ENCODE measurements at places on chromosomes 11 and 22. TPM values are rescaled to one million over a fixed set of nuclear protein-coding genes. Genes with fewer than 3 reads are reported as not detected.

NCAM1 gene
- 87.3 TPM for polyA plus RNA-seq

SCUBE1 gene
- polyA plus RNA-seq: 8.7 TPM

SLC43A3 gene
- polyA plus RNA-seq: 27.2 TPM

DNA sequence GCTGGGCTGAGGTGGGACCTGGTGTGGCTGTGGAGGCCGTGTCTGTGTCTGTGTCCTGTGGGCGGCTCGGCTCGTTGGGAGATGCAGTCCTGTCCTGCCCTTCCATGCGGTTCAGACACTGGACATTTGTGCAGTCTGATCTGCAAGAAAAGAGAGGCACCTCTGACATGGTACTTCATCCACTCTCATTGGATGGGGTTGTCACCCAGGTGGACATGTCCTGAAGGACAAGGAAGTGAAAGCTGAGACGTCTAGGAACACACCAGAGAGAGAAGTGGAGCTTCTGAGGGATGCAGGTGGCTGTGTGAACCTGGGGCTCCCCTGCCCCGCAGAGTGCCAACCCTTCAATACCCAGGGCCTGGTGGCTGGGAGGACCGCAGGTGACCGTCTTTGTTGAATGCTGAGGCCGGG, 18.4 kb downstream of the TBX1 start:
- no peak for DNase-seq

GRCh38 chr22:50625131-50625567, 2.8 kb downstream of the ARSA start:
- DNase-seq: no peak

DNA sequence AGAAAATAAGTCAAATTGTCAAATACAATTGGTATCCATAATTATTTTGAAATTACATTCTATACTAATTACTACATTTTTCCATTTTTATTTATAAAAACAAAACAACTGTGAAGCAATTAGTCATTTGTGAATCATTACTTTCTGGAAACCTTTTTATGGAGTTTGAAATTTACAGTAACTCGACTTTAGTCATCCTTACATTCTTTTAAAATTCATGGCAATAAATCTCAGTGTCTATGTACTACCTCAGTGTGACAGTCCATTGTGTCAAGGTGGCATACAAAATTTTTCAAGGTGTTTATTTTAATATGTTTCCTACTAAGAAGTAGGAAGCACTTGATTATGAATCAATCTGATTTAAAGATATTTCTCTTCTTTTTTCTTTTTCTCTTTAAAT, 1949.4 kb upstream of the RAG2 start:
- DNase-seq: no peak

GRCh38 chr11:86863476-86863875, 63.1 kb downstream of the PRSS23 start:
- DNase-seq: no peak

DNA sequence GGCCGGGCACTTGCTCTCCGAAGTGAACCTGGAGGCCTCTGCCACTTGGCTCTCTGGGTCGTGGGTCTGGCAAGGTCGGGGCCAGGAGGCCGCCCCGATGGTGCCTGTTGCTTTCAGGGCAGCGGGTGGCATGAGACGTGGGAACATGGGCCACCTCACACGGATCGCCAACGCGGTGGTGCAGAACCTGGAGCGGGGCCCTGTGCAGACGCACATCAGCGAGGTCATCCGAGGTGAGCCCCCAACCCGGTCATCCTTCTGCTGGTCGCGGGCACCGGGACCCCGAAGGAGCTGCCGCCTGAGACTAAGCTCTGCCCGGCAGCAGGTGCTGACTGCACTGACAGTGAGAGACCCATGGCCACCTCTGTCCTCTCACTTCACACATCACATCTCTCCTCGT, 40.0 kb downstream of the SBF1 start:
- DNase-seq: no peak

GRCh38 chr11:72618803-72619202, 55.4 kb downstream of the PDE2A start:
- no peak for DNase-seq
